ENCODE measurements at places on chromosomes 2 and 18.

DNA sequence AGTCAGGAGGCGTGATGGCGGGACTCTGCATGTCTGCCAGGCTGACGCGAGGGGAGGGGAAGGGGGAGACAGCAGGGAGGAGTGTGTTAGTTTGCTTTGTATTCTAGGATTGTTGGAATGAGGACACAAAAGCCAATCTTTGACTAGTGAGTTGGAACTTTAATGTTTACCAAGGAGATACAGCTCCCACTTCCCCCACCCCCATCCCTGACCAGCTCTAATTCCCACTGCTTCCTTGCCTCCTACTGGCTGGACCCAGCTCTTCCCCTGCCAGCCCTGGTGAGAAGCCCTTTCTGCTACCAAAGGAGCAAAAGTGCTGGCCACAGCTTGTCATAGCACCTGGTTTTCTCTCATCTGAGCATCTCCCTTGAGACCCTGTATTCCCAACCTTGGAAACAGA, 84.5 kb downstream of the CELF4 start:
- no peak for DNase-seq

DNA sequence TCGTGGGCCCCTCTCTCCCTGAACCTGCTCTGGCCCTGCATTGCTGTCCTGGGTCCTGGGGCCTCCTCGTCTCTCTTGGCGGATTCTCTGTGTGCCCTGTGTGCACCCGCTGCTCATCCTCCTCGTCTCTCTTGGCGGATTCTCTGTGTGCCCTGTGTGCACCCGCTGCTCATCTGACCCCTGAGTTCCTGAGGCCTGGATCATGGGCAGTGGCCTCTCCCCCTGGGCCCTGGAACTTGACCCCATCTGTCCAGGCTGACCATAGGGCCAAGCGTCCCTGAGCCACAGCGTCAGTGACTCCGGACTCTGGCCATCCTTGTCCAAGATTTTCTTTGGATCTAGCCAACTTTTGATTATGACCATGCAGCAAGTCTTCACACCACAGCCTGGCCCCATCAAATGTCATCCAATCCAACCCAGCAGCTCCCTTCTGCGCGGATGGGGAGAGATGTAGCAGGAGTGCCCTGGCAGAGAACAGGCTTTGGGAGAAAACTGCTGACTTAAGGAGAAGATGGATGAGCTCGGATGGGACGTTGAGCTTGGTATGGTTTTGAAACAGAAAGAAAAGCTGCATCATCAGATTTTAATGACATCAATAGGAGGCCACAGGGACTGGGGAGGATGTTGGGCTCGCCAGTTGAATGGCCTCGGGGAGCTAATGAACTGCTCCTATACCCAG, 455.1 kb upstream of the HS6ST1 start:
- DNase-seq, result no peak

DNA sequence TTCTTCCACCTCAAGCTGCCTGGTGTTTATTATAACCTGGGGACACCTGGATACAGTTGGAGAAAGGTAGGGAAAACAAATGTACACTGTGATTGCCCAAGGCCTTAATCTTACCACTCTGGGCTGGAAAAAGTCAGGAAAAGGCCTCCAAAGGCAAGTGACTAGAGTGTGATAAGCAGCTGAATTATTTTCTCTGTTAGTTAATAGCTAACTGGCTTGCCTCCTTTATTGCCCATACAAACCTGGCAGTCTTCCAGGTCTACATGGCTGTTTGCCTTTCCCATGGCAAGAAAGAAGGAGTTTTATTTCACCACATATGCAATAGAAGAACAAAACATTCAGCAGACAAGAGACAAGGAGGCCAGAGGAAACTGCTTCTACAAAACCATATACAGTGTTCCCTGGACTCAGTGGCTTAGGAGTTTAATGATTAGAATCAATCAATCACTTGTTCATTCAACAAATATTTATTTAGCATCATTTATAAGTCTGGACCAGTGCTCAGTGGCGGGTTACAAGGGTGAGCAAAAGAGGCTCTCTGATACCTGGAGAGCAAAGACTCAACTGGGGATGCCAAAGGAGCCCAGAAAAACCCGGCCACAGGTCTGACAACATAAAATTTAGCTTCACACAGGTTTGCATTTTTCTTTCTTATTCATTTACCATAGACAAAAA, 27.5 kb upstream of the SUCLG1 start:
- no peak for DNase-seq

- DNase-seq, result no peak
These were observed 2.6 kb downstream of the TRAK2 start for GRCh38 chr2:201448701-201449100.

DNA sequence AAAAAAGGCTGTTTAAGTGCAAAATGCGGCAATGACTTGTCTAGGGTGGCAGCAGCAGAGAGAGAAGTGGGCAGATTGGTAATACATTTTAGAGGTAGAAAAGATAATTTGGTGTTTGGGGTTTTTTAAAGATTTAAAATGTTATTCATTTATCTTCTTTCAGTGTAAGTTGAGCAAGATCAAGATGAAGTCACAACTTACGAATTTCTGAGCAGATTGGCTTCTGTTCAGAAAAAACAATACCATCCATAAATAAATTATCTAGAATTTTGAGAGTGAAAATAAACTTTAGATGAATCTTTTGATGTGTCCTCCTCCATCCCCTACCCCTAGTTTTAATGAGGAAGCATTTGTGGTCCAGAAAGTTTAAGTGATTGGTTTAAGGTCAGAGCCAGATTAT, 47.9 kb upstream of the FAM171B start:
- DNase-seq, result no peak

GRCh38 chr2:49988276-49988675, 834.0 kb upstream of the FSHR start:
- no peak for DNase-seq

GRCh38 chr2:142325870-142326269, 195.1 kb upstream of the LRP1B start:
- DNase-seq, result no peak

DNA sequence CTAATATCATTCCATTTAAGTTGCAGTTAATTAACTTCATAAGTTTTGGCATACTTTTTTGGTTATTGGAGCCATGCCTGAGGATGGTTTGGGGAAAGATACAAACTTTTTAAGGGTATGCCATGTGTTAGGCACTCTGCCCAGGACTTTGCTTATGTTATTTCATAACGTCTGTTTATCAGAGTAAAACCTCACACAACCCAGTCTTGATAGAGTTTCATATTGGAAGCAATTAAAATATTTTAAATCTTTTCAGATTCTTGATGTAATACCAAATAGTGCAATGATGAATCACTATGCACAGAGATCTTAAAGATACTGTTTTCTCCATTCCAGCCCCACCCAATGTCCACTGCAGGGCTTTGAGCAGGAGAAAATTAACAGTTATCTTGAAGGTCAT, 529.1 kb upstream of the HNMT start:
- DNase-seq, result no peak

GRCh38 chr2:78699696-78700095, 325.8 kb upstream of the REG3G start:
- no peak for DNase-seq

DNA sequence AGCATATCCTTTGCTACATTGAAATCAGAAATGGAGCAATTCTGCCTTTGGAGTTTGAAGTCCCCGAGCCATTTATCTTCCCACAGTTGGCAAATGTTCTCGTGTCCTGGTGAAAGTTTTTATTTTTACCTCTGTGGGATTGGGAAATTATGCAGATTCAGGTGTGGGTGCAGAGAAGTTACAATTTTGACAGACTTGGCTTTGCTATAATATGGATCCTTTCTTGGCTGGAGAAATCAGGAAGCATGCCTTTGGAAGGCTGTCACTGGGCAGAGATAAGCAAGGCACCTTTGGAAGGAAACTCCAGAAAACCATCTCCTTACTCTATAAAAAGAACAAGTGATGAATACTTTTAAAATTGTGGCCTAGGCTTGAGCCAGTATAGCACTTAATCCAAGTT, 278.3 kb downstream of the SETBP1 start:
- no peak for DNase-seq

GRCh38 chr2:191739194-191739593, 61.3 kb downstream of the NABP1 start:
- DNase-seq, result no peak

GRCh38 chr2:28821295-28821958, 10.8 kb downstream of the SPDYA start:
- peak; percentile 58 for DNase-seq

DNA sequence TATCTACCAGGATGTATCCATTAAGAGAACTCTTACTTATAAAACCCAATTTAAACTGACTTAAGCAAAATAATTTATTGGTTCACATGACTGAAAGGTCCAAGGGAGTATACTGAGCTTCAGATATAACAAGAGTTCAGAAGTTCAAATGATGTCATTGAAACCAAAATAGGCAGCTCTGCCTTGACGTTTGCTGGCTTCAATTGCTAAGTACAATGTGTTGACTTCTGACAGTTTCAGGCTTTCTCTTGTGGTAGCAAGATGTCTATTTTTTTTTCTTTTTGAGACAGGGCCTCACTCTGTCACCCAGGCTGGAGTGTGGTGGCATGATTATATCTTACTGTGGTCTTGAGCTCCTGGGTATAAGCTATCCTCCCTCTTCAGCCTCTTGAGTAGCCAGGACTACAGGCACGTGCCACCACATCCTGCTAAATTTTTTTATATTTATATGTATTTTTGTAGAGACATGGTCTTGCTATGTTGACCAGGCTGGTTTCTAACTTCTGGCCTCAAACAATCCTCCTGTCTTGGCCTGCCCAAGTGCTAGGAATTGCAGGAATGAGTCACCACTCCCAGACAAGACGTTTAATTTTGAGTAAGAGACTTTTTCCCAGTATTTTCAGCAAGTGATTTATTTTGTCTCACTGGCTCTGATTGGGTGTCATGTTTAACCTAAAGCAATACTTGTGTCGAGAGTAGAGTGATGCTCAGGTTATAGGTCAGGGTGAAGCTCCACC, 184.8 kb downstream of the NR4A2 start:
- no peak for DNase-seq

DNA sequence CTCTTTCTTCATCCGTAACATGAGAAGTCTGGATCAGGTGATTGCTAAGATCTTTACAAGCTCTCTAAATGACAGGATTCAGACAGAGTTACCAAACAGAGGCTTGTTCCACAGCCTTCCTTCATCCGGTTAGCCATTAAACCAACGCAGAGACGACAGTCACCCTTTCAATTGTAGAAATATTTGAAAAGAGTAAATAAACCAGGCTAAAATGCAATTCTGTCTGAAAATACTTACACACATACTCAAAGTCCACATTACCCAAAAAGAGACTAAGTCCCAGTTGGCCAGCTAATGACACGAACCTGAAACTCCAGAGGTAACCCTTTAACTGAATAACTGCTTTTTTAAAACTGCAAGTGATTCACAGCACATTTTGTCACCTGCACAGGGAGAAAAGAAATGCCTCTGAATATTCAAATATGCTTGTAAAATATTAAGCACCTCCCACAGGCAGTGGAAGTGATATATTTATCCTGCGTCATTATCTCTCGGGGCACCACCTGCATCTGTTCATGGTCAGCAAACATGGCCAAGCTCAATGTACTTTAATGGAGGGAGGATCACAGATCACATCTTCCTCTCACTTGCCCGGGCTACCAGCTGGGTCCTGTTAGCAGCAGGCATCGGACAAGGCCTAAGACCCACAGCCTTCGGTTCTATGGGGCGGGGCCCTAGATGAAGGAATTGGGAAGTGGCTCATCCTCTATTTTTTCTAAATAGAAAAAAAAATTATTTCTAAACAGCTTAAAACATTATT, 38.8 kb upstream of the DNER start:
- no peak for DNase-seq

DNA sequence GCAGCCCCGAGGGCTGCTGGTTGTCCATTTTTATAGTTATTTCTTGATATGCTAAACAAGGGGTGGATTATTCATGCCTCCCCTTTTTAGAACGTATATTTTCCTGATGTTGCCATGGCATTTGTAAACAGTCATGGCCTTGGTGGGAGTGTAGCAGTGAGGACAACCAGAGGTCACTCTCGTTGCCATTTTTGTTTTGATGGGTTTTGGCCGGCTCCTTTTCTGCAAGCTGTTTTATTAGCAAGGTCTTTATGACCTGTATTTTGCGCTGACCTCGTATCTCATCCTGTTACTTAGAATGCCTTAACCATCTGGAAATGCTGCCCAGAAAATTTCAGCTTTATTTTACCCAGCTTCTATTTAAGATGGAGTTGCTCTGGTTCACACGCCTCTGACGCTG, 825.8 kb upstream of the CDH2 start:
- no peak for DNase-seq

DNA sequence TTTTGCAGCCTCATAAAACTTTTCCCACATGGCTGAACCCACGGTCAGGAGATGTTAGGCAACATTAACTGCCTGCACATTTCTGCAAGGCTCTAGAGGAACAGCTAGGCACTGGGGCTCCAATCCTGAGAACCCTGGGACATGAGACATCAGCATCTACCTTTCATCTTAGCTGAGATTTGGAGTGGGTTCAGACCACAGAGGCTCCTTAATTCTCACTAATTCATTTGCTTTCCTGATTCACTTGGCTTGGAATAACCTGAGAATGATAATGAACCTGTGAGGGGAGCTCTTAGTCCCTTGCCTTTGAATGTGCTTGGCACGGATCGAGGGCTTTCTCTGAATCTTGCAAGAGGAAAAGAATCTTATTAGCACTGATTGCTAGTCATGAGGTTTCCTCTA, 266.2 kb downstream of the FIGN start:
- DNase-seq, result no peak

DNA sequence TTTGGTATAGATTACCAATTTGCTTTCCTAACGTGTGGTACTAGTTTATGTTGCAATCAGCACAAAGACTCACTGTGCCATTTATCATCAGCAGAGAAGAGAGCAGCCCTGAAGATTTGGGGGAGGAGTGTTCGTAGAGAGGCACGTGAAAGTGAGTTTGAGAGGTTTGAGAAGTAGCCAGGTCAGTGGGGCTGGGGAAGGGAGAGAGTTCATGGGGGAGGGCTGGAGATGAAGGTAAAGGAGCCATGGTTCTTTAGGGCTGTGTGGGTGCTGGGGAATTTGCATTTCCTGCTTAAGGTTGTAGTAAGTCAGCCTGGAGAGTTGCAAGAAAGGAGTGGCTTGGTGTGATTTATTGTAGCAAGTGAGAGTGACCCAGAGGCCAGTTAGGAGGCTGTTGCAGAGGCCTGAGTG, 172.1 kb downstream of the NEDD4L start:
- no peak for DNase-seq

- no peak for DNase-seq
These were observed 89.0 kb upstream of the SLC14A2 start for GRCh38 chr18:45526114-45526841.

GRCh38 chr18:11320986-11321385, 171.6 kb upstream of the PIEZO2 start:
- DNase-seq, result no peak

- no peak for DNase-seq
These were observed 360.2 kb downstream of the FSIP2 start for GRCh38 chr2:186098821-186099220.

Data from suppressor macrophage (primary cell).